ENCODE measurements at places on chromosomes 4 and X.

DNA sequence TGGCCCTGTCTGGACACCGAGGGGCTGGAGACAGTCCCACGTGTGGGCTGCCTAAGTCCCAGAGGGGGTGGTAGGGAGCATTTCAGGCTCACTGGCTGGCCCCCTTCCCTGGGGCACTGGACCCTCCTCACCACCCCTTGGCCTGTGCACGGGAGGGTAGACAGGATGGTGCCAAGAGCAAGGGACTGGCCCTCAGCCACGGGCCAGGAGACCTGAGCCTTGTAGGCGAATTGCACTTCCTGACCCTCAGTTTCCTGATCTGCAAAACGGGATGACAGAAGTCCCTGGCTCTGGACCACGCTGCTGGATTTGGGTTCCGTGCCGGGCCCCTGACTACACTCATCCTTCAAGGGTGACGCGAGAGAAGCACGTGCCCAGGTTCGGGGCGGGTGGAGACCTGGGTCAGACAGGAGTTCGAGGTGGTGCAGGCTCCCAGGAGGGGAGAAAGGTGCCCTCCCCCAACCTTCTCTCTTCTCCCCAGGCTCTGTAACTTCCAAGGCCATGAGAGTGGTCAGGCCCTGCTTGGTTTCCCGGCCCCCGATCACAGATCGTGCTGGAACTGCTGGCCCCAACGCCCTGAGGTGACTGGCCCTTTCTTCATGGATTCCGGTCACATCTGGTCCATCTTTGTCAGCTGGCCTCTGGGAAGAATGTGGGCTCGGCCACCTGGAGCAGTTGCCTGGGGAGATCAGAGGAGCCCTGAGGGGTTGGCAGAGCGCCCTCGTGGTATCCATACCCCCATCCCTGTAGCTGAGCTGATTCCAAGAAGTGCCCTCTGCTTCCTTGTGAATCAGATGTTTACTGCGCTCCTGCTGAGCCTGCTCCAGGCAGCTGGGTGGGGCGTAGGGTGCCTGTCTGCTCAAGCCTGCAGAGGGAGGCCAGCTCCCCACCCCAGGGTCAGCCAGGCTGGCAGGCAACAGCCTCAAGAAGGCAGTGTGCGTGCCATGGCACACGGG lies 3.3 kb downstream of the SH3BP2 start:
- no peak for DNase-seq

DNA sequence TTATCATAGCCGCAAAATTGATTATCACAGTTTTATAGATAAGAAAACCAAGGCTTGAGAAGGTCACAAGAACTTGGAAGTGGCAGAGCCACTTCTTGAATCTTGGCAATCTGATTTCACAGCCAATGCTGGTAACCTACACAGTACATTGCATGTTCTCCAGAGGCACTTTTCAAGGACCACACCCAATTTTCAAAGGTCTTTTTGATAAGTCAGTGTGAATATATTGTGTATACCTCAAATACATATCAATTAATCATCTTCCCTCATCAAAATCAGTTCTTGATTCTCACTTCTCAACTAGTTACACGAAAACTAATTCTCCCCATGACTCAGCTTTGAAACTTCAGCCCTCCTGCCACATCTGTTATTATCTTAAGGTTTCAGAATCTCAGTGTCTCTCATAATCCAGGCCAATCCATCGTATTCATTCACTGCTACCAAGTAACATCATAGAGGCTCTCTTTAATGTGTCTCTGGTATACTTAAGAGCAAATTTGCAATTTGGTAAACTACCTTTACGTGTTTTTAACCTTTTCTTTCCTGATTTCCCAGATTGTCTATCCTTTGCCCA lies 16.8 kb downstream of the CAMK2D start:
- DNase-seq = no peak

- DNase-seq = no peak
Observed at GRCh38 chr4:15040916-15041463, 38.7 kb downstream of the CPEB2 start.

DNA sequence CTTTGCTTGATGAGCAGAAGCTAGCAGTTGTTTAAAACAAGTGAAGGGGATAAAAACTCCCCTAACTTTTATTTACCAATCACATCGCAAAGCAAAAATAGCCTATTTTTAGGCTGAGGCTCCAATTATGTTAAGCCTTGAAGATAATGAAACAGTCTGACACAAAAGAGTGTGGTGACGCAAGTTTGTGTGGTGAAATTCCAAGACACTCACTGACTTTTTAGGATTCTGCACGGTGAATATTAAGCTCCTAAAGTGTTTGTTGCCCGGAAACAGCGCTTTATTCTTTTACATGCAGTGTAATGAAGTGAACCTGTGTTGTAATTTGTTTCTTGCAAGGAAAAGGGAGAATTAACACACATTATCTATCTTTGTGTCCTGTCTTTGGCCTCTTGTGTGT lies 74.8 kb downstream of the POLA1 start:
- DNase-seq = no peak

- DNase-seq = no peak
Observed at GRCh38 chr4:6157926-6158325, 42.4 kb downstream of the JAKMIP1 start.

DNA sequence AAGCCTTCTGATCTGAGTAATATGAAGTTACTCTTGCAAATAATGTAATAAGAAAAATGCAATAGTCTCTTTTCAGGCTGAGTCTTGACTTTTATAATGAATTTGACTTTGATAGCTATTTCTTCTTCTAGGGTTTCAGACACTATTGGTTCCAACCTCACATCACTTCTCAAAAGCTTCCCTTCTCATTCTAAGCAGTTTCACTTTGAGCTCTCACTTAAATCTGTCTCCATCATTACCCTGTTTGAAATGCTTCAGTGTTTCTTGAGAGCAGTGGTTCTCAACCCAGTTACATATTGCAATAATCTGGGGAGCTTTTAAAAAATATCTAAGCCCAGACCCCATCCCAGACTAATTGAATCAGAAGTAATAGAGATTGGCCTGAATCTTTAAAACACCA lies 40.5 kb upstream of the BMP2K start:
- DNase-seq = no peak

GRCh38 chr4:143921181-143921580 lies 15.8 kb upstream of the GYPE start:
- no peak for DNase-seq

DNA sequence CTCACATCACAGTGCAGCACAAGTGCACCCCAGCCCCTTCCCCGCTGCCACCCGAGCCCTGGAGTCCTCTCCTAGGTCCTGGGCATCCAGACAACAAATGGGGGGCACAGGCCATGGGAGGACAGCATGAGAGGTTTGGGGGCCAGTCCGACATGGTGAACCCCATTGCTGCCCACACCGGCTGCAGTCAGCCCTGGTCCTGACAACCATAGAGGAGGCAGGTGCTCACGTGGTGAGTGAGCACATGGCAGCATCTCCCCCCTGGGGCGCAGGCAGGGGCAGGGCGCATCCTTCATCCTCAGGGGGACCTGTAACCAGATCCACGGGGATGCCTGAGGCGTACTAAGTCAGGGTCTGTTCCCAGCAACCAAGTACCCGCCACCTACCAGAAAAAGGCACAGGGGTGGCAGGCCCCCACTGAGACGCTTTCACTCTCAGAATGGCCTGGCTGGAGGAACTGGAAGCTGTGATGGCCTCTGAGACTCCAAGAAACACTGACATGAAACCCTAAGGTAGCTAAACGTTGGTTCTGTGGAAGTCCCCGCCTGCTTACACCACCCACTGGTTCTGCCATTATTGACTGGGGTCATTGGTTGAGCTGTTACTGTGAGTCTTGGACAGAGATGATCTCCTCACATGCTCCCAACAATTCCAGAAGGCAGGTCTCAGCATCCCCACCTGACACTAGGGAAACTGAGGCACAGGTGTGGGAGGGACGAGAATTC lies 6.5 kb downstream of the ZFYVE28 start:
- DNase-seq = no peak

DNA sequence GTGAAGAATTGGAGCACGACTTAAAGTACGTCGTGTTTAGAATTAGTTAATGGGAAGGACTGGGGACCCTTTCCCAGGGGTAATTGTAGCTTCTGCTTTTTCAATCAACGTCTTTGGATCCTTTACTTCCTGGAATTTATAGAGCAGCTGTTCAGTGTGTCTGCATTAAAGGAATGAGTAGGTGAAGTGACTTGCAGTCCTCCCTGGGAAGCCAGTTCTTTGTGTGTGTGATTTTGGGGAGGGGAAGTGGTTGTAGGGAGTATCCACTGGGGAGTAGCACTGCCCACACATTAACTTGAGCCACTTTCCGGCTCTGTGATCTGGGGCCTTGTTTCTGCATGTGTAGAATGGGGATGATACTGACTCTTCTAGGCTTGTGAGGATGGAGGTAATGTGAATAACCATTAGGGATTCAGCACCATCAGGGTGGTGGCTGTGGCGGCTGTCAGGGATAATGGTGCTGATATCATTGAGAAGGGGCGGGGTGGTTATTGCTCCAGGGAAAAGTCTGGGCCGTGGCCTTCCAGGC lies 54.7 kb downstream of the TMEM131L start:
- DNase-seq = no peak

DNA sequence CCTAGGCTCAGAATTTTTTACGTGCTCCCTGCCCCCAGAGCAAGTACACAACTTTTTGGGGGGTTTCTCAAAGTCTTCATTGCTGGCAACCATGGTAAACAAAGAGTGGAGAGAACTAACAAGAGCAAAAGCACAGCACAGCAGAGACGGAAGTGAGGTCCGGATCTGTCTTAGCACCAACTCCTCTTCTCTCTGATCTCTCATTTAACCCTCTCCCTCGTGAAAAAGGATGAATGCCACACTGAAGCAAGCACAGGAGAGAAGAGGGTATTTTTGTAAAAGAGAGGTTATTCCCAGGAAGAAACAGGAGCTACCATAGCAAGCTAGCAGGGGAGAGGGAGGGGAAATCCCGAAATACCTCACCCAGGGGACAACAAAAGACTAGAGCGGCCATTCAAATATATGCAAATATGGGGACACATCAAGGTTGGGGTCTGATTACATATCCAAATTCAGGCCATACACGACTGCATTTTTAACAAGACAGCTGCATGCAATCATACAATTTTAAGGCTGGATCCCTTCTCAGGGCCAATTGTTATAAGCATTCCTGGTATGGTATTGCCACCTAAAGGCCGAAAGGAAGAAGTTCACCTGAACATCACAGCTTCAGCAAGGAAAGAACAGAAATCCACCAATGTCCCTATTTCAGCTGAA lies 46.6 kb downstream of the CD40LG start:
- DNase-seq = no peak

DNA sequence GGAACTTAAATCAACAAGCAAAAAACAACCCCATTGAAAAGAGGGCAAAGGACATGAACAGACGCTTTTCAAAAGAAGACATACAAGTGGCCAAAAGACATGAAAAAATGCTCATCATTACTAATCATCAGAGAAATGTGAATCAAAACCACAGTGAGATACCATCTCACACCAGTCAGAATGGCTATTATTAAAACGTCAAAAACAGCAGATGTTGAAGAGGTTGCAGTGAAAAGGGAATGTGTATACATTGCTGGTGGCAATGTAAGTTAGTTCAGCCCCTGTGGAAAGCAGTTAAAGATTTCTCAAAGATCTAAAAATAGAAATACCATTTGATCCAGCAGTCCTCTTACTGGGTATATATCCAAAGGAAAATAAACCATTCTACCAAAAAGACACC lies 22.6 kb downstream of the RTL9 start:
- DNase-seq = no peak

DNA sequence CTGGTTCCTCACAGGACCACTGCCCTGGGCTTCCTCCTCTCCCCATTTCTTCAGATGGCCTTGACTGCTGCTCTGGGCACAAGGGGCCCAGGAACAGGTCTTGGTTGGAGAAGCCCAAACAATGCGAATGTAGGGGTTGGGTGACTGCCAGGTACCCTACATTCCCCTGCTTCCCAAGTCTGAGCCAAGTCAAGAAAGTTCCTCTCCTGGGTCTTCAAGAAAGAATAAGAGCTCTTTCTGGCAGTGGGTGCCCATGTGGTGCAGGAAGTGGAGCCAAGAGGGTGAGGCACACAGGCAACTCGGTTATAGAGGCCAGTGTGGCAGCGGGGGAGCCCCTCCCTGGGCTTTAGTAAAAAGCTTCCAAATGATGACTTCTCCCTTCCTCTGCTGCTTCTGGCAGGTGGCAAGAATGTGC lies 2.7 kb downstream of the SLC34A2 start:
- no peak for DNase-seq

- no peak for DNase-seq
Observed at GRCh38 chr4:123804196-123804721, 407.7 kb downstream of the SPRY1 start.
